ENCODE measurements at places on chromosomes 16 and 17.

- DNase-seq = no peak
Observed at GRCh38 chr16:17302620-17303019, 168.1 kb downstream of the XYLT1 start.

GRCh38 chr17:82090549-82091263 lies 7.3 kb downstream of the FASN start:
- DNase-seq = no peak

DNA sequence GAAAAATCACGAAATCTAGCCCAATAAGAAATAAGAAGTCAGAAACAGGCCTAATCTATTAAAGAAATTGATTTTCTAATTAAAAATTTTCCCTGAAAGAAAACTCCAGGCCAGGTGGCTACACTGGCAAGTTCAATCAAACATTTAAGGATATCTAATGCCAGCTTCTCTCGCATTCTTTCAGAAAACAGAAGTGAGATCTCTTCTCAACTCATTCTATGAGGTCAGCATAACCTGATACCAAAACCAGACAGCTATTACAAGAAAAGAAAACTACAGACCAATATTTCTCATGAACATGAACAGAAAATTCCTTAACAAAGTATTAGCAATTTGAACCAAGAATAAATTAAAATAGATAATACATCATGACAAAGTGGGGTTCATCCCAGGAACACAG lies 52.4 kb downstream of the AXIN2 start:
- no peak for DNase-seq

DNA sequence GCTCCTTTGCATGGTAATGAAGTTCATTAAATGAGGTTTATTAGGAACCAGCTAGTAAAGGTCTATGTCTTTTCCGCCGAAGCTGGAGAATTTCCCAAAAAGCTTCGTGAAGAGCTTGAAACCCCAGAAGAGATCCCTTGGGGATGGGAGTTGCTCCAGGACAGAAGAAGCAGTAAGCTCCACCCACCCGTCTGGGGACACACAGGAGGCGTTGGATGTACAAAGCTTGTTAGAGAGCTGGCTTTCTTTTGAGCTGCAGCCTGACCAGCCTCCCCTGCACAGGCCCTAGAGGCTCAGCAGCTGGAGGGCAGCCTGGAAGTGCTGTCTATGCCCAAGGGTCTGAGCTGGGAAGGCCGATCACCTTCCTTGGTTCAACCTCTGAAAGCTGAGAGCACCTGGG lies 147.4 kb upstream of the SDK2 start:
- DNase-seq = no peak

- peak; percentile 66 for DNase-seq
Observed at GRCh38 chr16:27313422-27314160, at the start of gene IL4R. TSS of gene IL4R (plus strand) at chr16:27313974. CDS start at chr16:27340204, 26,230 bp downstream.

DNA sequence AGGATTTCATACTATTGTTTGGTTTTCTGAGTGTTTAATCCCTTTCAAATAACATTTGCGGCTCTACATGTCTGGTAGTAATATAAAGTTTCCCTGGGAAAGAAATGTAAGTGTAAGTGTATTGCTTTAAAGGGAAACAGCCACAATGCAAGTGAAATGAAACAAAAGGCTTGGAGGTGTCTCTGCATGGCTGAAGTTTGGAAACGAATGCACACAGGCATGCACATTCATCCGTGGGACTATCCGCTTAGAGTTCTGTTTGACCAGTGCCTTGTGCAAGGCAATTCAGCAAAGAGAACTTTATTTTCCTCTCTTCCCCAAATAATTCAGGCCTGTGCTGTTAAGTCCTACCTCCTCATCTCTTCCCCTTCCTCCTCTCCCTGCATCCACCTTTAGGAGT lies 56.1 kb upstream of the MRTFB start:
- peak; percentile 69 for DNase-seq

DNA sequence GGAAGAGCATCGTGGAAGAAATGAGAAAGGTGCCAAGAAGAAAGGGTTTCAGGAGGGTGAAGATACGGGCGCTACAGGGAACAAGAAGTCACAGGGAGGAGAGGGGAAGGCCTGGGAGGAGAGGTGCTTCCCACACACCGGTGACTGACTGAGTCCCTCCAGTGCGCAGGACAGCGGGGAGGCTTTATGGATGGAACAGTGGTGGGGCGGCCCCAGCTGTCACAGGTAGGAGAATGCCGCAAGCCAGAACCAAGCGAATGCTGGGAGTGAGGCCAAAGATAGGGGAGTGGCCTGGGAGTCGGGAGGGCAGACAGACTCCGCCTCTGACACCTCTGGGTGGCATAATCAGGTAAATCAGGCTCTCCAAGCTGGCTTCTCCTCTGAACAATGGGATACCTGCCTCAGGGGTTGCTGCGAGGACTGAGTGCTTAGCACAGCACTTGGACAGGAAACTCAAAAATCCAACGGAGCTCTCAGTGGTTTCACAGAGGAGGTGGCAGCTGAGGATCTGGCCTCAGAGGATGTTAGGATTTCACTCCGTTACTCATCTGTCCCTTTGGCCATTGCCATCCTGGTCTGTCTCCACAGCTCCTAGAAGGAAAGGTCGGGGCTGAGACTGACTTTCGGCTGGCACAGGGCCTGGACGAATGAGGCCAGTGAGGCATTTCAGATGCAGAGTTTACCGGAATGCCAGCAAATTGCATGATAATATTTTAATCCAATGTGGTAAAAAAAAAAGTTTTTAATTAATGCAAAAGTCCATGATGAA lies 717 bp upstream of the CNP start:
- DNase-seq = peak; percentile 65

GRCh38 chr16:67531247-67531646 lies 2.6 kb downstream of the RIPOR1 start:
- no peak for DNase-seq

- no peak for DNase-seq
Observed at GRCh38 chr17:30296499-30297080, 4.8 kb upstream of the BLMH start.

- peak; percentile 66 for DNase-seq
Observed at GRCh38 chr16:71311553-71312158, 22.5 kb upstream of the CMTR2 start.

Measured in adipocyte (in vitro differentiated cells).